ENCODE measurements at places on chromosomes 3 and 15. TPM values are rescaled to one million over a fixed set of nuclear protein-coding genes. Genes with fewer than 3 reads are reported as not detected.

- H3K4me1 ChIP-seq, result no peaks in the 10 kb centered on the region
- H3K36me3 ChIP-seq, result no peaks in the 10 kb centered on the region
- no peak overlapping the region for H3K4me3 ChIP-seq
- peaks cover 5% of the 10 kb centered on the region for H3K27me3 ChIP-seq
Measured at GRCh38 chr15:71434774-71435173, 319.5 kb downstream of the THSD4 start.

- H3K27ac ChIP-seq, result peak overlapping the region; percentile 69
- H3K4me3 ChIP-seq, result peak overlapping the region; percentile 4
- peak; percentile 16 for DNase-seq
- H3K36me3 ChIP-seq, result no peaks in the 10 kb centered on the region
- H3K4me1 ChIP-seq, result peaks cover 25% of the 10 kb centered on the region
- H3K27me3 ChIP-seq, result no peaks in the 10 kb centered on the region
Measured at GRCh38 chr15:64246364-64247189, 83.8 kb upstream of the PPIB start.

The BRK1 gene
- 61.9 TPM for total RNA-seq

GRCh38 chr3:13452490-13453335, 27.4 kb upstream of the HDAC11 start:
- peak overlapping the region; percentile 87 for H3K4me3 ChIP-seq
- H3K36me3 ChIP-seq, result no peaks in the 10 kb centered on the region
- peaks cover 19% of the 10 kb centered on the region for H3K4me1 ChIP-seq
- no peaks in the 10 kb centered on the region for H3K27me3 ChIP-seq
- H3K27ac ChIP-seq, result peak overlapping the region; percentile 82

DNA sequence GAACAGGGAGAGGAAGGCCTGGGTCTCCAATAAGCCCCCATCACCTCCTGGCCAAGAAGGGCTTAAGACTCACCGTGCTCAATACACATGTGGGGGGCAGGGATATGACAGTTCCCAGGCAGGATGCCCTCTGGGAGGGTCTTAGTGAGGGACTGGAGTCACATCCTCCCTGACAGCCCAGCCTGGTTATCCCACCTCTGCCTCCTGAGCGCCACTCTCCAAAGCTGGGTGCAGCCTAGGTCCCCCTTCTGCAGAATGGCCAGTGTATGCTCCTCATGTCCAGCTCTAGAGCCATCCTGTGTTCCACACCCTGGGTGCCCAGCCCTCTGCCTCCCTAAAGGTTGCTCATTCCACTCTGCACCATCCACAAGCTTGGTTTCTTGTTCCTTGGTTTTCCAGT, 1.2 kb upstream of the SHISA5 start:
- DNase-seq, result no peak
- peak overlapping the region; percentile 59 for H3K4me3 ChIP-seq
- peaks cover 37% of the 10 kb centered on the region for H3K4me1 ChIP-seq
- no peak overlapping the region for H3K27ac ChIP-seq
- no peaks in the 10 kb centered on the region for H3K27me3 ChIP-seq

GRCh38 chr3:120764206-120764605, 21.7 kb downstream of the GTF2E1 start:
- H3K27me3 ChIP-seq, result no peaks in the 10 kb centered on the region
- no peaks in the 10 kb centered on the region for H3K36me3 ChIP-seq
- H3K4me3 ChIP-seq, result no peak overlapping the region
- no peak overlapping the region for H3K27ac ChIP-seq
- H3K4me1 ChIP-seq, result no peaks in the 10 kb centered on the region
- DNase-seq, result no peak

GRCh38 chr15:78073046-78073787, 4.3 kb downstream of the TBC1D2B start:
- peak overlapping the region; percentile 44 for H3K27ac ChIP-seq
- peak overlapping the region; percentile 65 for H3K4me3 ChIP-seq
- no peaks in the 10 kb centered on the region for H3K27me3 ChIP-seq
- peaks cover 80% of the 10 kb centered on the region for H3K4me1 ChIP-seq
- no peak for DNase-seq

DNA sequence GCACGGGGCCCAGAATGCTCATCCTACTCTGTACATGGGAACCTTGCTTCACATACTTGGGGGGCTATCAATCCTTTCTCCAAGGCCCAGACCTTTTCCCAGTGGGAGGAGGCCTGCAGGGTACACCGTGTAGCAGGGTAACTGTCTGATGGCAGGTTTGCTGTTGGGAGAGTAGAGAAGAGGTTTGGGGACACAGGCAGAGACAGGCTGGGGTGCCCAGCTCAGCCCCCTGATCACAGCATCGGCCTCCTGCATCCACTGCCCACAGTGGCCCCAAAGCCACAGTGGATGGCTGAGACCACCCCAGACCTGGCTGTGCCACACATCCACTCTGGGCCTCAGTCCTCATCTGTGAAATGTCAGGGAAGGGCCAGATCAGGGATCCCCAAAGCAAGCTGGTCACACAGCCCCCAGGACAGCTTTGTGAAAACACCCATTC, 5.6 kb downstream of the CHRNA3 start:
- H3K36me3 ChIP-seq, result no peaks in the 10 kb centered on the region
- H3K27me3 ChIP-seq, result peaks cover 6% of the 10 kb centered on the region
- DNase-seq, result no peak
- H3K27ac ChIP-seq, result no peak overlapping the region
- peaks cover under 1% of the 10 kb centered on the region for H3K4me1 ChIP-seq
